Fibroblast of skin of right biceps (primary cell): ENCODE measurements at places on chromosomes 4 and X.

- DNase-seq, result peak; percentile 91
Measured at GRCh38 chrX:40504801-40505605, 75.8 kb upstream of the ATP6AP2 start.

GRCh38 chr4:12411072-12411471 lies 982.4 kb upstream of the HS3ST1 start:
- peak; percentile 1 for DNase-seq

- no peak for DNase-seq
Measured at GRCh38 chr4:93147524-93148212, 680.9 kb upstream of the ATOH1 start.

GRCh38 chrX:39777623-39778025 lies 320.1 kb downstream of the BCOR start:
- DNase-seq, result no peak

DNA sequence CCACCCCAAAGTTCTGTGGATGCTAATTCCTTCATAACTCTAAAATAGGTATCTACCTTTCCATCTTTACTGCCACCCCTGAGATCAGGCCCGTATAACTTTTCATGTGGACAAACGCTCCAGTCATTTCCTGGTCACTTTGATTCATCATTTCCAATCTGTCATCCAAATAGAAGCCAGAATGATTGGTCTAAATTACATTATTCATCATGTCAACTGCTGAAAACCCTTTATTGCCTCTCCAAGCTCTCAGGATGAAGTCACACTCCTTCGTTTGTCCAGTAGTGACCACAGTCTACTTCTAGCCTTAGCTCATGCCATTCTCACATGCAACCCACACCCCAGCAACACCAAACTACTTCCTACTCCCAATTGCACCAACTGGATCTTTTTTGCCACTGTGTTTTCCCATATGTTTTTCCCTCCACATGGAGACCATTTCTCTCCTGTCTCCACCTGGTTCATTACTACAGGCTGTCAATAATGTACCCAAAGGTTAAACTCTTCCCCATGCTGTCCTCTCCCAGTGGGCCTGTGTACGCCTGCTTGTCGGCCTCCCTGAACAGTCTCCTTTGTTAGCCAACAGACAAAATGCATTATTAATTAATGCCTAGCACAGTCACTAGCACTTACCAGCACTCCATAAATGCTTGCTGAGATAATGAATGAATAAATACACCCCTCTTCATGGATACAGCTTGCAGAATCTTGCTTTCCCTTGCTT lies 382.6 kb upstream of the NOCT start:
- peak; percentile 23 for DNase-seq

DNA sequence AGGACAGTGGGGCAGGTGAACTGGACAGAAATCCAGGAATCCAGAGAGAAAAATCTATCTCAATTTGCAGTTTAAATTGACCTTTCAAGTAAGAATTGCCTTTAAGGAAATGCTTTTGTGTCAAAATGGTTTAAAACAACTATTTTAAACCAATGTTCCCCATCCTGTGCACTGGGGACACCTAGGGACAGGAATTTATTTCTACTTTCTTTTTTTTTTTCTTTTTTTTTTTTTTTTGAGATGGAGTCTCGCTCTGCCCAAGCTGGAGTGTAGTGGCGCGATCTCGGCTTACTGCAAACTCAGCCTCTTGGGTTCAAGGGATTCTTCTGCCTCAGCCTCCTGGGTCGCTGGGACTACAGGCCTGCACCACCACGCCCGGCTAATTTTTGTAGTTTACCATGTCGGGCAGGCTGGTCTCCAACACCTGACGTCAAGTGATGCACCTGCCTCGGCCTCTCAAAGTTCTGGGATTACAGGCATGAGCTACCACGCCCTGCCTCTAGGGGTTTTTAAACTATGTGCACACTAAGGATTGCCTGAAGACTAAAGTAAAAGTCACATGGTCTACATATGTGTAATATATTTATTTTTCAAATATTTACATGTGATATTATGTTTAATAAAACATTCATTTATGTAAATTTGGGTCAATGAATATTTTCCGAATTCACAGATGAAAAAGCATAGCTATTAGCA lies 1213.4 kb downstream of the STIM2 start:
- DNase-seq, result no peak

DNA sequence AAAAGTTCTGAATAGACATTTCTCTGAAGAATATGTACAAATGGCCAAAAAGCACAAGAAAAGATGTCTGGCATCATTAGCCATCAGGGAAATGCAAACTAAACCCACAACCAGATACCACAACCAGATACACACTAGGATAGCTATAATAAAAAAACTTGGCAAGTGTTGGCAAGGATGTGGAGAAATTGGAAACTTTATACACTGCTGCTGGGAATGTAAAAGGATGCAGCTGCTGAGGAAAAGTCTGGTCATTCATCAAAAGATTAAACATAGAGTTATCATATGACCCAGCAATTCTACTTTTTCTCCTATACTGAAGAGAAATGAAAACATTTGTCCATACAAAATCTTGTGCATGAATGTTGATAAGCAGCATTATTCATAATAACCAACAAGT lies 92.3 kb downstream of the UCHL1 start:
- DNase-seq, result no peak

GRCh38 chr4:178462710-178463109 lies 1020.5 kb upstream of the AGA start:
- no peak for DNase-seq

GRCh38 chrX:41468647-41469323 lies 21.6 kb downstream of the NYX start:
- DNase-seq, result peak; percentile 5

DNA sequence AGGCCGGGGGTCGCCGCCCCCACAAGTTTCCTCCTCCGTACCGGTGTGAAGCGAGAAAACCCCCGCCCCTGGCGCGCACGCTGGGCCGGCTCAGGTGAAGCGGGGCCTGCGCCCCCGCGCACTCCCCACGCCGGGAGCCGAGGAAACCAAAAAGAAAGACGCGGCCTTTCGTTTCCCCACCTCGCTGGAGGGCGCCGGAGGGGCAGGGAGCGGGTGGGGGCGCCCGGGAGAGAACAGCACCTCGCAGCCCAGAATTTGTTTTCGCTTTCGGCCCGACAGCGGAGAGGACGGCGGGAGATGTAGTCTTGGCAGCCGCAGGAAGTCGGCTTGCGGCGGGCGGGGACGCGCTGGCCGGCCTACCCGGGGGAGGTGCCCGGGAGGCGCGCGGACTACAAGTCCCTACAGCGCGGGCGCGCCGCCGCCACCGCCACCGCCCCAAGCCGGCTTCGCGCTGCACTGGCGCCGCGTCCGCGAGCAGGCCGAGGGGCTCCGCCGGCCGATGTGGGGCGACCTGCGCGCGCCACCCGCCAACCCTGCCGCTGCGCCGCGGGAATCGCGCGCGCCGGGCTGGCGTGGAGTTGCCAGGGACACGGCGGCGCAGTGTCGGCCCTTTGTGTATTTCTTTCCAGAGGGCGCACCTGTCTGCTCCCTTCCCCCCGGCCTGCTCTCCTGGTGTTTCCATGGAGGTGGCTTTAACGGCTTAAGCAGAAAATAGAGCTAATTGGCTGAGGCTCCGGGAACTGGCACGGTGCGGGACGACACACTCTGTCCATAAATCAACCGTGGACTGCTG lies at the start of gene OTUD4:
Gene OTUD4 (minus strand): TSS at position 292 of the 793 bp plus-strand sequence. CDS start 616 bp downstream, outside the sequence.
- peak; percentile 97 for DNase-seq

DNA sequence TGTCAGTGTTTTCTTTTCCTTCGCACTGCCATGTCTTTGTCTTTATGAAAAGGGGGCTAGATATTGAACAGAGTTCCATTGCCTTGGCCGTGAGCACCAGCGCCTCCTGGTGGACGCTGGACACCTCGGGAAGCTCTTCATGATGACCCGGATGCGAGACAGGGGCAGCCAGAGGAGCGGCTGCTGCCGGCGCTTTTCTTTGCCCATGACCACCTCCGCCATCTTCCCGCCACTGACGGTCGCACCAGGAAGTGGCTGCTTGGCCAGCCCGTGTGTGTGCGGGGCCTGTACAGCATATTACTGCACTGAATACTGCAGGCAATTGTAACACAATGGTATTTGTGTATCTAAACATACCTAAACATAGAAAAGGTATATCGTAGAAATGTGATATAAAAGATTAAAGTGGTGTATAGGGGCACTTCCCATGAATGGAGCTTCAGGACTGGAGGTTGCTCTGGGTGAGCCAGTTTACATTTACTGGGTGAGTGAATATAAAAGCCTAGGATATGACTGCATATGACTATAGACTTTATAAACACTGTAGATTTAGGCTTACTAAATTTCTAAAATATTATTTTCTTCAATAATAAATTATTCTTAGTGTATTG lies 15.8 kb upstream of the GRIA2 start:
- DNase-seq, result no peak

DNA sequence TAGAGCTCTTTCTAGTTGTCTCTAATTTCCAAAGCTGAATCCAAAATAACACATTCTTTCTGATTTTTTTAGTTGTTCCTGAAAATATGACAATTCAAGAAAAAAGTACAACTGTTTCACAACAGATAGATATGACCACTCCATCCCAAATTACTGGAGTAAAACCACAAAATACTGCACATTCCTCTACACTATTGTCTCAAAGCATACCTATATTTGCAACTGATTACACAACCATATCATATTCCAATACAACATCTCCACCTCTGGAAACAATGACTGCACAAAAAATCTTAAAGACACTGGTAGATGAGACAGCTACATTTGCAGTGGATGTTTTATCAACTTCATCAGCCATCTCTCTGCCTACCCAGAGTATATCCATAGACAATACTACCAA lies 43.6 kb downstream of the ADGRG4 start:
- no peak for DNase-seq

- DNase-seq, result no peak
Measured at GRCh38 chrX:104420907-104421306, 145.1 kb upstream of the IL1RAPL2 start.

- DNase-seq, result peak; percentile 25
Measured at GRCh38 chr4:77927991-77928925, 65.6 kb downstream of the MRPL1 start.

DNA sequence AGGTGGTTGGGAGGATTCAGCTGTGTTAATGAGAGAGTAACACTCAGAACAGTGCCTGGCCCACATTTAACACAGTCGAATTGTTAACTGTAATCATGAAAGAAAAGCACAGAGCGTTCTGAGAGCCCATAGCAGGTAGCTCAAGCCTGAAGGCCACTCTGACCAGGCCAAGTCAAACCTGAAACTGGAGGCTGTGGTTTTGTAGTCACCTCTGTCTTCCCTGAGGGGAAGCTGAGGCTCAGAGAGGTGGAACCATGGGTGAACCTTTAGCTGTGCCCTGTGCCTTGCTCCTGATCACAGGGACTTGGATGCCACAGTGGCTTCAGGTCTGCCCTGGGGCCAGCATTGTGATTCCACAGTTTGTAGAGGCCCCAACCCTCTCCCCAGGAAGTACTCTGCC lies 16.6 kb upstream of the UBA1 start:
- no peak for DNase-seq

DNA sequence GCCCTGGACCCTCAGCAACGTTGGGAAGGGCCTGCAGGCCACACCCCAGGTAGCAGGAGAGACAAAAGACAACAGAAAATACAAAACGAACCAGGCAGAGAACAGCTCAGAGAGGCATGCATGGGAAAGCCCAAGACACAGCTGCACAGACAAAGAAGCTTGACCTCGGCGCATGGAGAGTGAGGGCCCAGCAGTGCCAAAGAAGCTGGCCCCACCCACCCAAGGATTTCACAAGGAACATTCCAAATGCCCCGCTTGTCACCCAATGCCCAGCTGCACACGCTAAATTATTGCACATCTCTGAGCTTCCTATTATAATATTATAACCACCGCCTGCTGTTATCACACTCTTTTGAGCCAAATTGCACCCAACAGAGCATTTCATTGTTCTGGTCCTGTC lies 147.7 kb upstream of the TBL1X start:
- DNase-seq, result no peak

DNA sequence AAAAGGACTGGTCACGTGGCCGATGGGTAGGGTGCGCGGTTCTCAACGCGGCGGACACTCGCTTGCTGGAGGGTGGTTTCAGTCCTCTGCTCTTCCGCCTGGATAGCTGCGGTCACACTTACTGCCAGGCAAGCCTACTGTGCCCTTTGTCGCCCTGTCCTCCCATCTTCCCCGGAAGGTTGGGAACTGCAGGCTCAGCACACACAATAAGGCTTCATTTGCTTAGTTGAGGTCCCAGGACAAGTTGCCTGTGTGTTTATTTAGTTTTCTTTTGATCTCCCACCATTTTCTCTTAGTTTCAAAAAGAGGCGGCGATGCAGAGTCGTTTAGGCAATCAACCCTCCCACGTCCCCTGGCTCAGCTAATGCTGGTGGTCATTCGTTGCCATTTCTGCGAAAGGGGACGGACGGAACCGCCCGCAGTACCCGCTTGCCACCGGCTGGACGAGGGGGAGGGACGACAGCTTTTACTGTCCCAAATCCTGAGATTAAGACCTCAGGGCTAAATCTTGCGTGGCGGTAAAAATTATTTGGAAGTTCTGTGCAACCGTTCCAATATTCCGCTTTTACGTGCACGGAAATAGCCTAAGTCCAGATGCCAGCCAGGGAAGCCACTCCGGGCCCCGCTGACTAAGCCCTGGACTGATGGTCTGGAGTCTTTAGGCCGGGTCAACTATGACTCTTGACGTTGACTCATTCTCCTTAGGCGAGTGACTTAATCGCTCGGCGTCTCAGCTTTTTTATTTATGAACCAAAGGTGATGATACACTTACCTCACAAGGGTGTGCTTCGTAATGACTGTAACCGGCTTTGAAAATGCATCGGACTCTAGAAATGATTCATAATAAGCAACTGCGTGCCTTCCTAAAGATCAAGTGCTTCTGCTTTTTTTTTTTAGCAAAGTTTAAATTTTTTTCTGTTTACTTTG lies 671 bp upstream of the EIF4E start:
- peak; percentile 93 for DNase-seq

DNA sequence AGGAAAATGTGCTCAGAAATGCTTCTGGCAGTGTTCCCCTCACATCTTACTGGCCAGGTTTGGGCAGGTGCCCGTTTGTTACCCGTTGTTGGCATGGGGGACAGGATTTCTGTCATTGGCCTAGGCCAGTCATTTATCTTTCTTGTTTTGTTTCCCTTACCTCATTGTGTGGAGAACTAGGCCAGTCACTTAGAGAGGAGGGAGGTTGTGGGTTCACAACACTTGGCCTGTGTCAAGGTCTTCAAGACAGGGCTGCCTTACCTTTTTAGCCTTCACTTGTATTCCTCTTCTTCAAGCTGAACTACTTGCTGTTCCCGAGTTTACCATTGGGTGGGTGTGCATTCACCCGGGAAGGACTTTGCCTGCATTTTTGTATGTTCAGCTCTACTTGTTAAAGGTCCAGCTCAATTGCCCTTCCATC lies 17.7 kb downstream of the SNX25 start:
- no peak for DNase-seq

- peak; percentile 75 for DNase-seq
Measured at GRCh38 chr4:41718907-41719306, 29.6 kb downstream of the PHOX2B start.

DNA sequence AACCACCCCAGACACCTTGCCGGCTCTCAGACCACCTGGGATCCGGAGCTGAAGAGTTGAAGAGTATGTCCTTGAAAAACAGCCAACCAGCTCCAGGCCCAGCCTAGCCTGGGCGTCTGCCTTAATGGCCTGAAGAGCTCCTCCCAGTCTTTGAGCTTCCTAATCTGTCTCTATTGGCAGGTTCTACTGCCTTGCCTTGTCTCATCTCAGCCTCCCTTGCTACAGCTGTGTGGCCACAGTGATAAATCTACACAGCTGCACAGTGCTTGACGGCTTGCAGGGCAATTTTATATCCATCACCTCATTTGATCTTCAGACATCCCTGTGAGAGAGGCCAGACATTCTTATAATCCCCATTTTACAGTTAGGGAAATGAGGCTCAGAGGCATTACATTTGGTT lies 19.9 kb downstream of the AWAT2 start:
- DNase-seq, result no peak

GRCh38 chr4:160326110-160326509 lies 1223.2 kb downstream of the RAPGEF2 start:
- no peak for DNase-seq
